Astrocyte of the cerebellum (primary cell): ENCODE measurements at places on chromosomes 7 and 10.

DNA sequence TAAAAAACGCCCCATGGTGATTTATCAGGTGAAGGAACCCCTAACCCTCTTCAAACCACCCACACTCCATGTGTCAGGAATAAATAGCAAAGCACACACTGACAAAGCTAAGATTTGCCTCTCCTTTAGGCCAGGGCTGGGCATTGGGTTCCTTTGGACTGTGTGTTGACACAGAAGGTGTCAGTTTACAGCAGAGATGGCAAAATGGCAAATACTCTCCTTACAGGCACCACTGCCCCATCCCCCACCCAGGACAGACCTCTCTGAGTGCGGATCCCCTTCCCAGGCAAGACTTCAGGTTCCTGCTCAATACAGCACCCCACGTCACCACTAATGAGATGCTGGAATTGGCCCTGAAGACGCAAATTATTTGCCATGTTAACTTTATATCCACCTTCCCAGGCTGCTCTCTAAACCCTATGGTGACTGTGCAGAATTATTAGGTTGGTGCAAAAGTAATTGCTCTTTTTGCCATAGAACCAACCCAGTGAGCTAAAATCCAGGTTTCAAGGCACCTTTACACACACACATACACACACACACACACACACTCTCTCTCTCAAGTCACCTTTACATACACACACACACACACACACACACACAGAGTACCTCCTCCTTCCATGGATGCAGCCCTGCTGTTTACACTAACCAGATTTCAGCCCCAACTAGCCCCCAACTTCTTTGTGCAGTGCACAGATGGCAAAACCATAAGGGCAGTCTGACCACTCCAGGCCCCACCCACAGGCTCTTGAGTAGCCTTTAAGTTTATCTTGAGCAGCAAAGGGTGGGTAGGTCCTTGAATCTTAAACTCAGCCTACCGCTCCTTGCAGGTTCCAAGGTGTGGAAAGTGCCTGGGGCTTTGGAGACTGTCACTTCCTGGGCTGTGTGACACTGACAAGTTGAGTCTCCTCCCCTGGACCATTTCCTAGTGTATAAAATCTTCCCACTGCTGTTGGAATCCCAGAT lies 4.0 kb upstream of the ZCCHC24 start:
- DNase-seq, result no peak

DNA sequence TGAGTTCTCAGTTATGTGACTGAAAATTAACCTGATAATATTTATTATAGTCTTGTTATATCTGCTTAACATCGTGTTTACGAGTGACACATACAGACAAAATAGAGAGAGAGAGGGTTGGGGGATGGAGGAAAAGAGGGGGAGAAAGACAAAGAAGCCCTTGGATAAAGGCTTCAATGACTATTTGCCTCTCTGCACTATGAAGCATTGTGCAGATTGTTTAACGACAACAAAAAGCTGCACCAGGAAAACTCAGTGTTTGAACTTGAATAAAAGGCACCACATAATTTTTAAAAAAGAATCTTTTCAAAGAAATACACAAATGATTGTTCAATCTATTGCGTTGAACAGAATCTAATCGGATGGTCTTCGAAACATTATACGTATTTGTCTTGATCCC lies 27.8 kb downstream of the MAGI2 start:
- no peak for DNase-seq

DNA sequence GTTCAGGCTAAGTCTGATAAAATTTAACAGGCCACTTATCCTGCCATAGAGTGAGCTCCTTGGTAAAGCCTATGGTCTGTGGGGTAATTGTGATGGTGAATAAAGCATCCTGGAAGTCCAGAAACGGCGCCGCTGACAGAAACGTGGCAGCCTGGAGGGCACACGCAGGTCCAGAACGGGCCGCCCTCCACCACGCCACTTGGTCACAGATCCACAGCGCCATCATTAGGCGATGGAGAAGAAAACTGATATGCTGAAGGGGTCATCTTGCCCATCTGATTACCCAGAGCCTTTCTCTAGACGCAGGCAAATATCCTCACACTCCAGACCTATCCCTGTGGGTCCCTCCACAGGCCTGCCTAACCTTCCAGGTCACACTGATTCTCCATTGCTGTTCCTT lies 37.8 kb downstream of the PODXL start:
- DNase-seq, result no peak

GRCh38 chr7:135879233-135879632 lies 97.9 kb downstream of the MTPN start:
- DNase-seq, result no peak

DNA sequence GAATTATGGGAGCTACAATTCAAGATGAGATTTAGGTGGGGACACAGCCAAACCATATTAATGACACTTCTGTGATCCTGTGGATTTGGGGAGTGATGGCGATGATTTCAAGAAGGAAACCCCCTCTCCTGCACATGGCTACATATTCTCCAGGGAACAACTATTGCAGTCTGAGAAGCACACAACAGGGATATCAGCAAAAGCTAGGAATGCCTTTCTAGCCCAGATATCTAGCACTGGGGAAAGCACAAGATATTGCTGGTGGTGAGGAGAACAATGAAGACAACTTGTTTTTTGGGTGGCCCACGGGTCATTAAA lies 24.3 kb downstream of the EPDR1 start:
- DNase-seq, result no peak

DNA sequence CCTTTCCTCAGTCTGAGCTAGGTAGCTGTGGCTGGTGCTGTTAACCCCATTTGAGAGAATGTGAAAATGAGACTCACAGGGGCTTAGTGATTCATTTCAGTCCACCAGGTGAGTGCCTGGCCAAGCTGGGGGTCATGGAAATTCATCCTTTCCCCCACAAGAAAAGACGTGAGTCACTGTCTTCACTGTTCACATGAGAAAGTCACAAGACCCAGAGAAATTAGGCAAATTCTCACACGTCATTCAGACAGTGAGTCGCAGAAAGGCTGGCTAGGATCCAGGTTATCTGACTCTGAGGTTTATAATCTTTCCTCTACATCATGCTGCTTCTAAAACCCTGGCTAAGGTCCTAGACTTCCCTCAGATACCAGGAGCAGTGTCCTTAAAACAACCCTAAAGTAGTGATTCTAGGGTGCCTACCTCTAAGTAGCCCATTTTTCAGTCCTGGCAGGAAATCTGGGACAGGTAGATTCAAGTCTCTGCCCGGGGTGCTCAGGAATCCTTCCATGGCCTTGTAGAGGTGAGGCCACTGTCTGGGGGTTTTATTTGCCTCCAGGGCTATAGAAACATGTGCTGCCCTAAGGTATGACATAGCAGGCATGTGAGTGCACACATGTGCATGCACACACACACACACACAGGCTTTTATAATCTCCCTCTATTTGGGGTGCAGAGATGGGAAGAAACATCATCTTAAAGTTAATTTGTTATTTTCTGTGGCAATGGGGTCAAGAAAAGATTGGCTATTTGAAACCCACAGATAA lies 427.9 kb upstream of the CELF2 start:
- peak; percentile 81 for DNase-seq
